ENCODE measurements at places on chromosomes 7 and 10.

DNA sequence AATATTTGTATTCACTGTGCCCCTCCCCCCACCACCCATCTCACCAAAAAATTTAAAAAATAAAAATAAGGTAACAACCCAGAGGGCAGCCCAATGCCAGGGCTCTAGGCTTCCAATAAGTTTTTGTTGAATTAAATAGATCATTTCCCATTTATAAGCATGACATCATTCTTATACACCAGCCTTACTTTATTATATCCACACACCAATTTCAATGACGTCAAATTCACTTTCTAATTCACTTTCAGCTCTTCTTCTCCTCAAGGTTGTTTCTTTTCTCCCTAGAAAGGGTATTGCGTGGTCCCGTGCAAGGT is 1.2 kb upstream of the DKK1 start:
- peak; percentile 8 for DNase-seq

- DNase-seq, result no peak
Observed at GRCh38 chr7:92584953-92585352, 5.2 kb downstream of the FAM133B start.

- peak; percentile 35 for DNase-seq
Observed at GRCh38 chr7:23471106-23471859, 992 bp upstream of the IGF2BP3 start.

GRCh38 chr7:40536421-40536820 is 401.6 kb downstream of the SUGCT start:
- no peak for DNase-seq

DNA sequence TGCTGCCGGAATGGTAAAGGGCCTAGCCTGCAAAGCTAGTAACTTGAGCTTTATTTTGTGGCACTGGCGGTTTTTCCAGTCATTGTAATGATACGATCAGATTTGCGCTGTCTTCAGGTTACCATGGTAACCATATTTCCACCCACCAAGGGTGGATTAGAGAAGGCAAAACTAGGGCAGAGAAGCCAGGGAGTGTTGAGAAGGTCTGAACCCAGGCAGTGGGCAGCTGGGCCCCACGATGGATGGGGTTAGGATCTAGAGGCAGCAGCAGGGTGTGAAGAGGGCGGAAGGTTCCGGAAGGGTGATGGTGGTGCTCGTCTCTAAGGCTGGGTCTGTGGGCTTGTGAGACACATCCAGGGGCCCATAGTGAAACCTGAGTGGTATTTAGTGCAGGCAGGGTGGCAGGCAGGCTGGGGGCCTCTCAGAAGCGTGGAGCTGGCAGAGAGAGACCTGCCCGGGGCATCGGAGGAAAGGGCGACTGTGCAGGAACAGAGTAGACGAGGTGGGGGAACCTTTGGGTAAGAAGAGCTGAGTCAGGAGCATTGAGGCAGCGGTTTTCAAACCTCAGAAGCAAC is 87.9 kb upstream of the GTF2I start:
- no peak for DNase-seq

DNA sequence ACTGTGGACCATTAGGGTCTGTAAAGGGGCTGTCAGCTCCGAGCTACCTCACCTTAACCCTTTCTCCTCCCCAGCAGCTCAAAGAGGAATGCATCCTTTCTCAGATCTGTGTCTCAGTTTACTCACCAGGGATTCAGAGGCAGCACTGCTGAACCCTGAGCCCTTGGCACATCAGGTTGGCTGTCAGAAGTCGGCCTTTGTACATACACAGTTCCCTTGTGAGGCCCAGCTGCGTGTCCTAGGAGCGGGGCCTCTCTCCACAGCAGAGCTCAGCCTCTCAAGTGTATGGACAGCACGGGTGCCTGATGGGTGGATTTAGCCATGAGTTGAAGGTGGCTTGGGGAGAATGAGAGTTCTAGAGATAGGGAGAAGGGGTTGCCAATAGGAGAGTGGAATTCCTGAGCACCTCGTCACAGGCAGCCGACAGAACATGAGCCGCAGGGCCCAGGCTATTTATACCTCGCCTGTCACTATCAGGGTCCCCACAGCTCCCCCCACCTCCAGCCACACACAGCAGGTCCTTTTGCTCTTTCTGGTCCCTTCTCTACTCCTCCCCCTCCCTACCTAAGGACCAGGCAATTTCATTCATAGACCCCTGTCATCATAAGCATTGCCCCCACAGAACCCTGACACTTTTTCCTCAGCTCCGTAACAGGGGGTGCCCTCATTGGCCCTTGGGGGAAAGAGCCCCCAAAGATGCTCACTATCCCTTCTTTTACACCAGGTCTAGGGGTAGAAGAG is 2.1 kb upstream of the FLNC start:
- peak; percentile 89 for DNase-seq

DNA sequence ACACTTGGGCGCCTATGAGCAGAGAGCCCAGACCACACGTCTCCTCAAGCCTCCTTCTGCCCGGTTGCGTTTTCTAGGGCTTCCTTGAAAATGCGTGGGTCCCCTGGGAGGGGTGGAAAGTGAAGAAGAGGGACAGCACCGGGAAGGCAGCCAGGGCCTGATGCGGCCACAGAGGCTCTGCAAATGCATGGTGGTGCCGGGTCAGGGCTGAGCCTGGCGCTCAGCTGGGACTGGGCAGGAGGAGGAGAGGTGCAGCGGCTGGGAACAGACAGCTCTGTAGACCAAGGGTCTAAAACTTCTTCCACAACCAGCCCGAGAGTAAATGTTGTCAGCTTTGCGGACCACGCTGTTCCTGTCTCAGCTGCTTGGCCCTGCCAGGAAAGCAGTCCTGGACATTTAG is 1.6 kb downstream of the DPYSL4 start:
- no peak for DNase-seq

DNA sequence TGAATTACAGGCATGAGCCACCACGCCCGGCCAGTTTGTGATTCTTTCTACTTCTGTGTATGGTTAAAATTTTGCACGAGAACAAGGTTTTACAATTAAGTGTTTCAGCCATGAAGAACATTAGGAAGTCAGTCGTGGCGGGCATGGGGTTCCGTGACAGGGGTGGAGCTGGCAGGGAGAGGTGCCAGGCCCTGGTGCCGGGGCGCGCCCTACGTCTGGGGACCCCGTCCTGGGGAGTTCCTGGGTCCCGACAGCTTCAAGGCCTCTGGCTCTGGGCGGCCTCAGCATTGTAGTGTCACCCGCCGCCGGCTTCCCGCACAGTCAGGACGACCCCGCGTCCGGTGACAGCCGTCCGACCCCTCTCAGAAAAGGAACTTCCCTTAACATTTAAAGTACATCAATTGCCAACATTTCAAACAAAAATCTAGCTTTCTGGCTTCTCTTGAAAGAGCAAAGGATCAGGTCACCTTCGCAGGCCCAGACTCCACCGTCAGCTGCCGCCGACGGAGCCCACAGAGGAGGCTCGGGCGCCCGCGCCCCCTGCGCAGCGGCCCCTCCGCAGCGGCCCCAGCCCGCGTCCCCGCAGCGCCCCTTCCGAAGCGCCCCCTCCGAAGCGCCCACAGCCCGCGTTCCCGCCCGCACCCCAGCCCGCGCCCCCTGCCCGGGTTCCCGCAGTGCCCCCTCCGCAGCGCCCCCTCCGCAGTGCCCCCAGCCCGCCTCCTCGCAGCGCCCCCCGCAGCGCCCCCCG is 23.2 kb upstream of the MKI67 start:
- DNase-seq, result no peak

DNA sequence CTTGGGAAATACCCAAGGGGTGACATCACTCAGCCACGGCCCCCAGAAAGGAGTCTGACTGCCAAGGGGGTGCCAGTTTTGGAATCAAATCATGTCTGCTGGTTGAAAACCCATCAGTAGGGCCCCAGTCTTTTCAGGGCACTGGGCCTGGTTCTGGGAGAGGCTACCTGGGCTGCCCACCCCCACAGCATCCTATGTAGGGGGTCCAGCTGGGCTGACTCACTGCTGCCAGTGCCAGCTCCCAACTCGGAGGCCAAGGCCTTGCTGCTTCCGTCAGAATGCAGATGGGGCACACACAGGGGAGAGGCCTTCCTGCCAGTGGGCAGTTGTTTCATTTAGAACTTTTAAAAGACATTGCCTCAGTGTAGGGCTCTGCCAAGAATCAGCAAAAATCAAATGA is 39.5 kb upstream of the DMBT1 start:
- no peak for DNase-seq

- no peak for DNase-seq
Observed at GRCh38 chr10:74530981-74531380, 295.4 kb upstream of the KAT6B start.

GRCh38 chr7:86058649-86059048 is 585.1 kb upstream of the GRM3 start:
- DNase-seq, result no peak

DNA sequence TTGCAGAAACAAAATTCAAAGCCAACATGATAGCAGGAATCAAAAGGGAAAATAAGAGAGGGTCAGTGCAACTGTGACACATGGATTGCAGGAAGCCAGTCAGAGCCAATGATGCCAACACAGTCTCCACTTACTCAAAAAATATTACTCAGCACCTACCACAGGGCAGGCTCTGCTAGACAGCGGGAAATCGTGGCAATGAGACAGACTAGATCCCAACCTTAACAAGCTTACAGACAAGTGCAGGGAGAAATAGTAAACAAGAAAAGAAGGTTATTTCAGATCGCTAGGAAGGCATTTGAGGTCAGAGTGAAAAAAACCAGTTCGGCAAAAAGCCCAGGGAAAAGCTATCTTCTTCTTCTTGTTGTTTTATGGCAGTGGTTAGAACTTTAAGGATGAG is 45.2 kb upstream of the NPFFR1 start:
- DNase-seq, result peak; percentile 23

DNA sequence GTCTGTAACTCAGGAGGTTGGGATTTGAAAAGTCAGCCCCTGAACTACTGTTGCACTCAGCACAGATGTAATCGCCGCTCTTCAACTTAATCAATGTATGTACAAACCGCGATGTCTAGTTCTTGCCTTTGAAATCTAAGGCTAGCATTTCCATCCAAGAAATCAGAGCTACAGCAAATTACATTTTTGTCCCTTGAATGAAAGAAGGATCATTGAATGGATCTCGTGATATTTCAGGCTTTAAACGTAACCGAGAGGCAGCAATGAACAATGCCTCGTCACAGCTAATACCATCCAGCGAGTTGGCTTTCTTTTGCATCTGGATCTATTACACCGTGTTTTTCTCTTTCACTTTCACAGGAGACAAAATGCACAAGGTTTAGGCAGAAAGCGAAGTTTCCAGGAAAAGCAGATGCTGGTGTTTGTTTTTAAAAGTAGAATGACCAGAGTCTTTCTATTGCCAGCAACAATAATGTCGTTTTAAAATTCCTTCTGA is 5.5 kb downstream of the SKIDA1 start:
- DNase-seq, result peak; percentile 85

DNA sequence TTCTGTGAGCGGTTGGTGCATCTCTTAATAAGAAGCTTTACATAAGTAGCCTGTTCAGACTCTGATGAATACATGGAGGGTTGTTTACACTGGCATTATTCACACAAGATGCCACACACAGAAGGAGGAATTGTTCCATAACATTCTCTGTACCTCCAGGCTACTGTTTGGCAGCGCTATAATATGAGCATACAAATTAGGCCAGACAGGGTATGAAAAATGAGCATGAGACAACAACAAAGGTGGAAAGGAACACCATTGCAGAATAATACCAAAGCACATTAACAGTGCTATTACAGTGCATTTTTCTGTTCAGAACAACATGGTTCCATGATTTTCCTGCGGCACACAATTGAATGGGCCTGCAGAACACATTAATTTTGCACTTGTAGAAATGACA is 417.2 kb upstream of the C7orf33 start:
- DNase-seq, result no peak
